ENCODE measurements at places on chromosomes 12 and 14.

- no peak for DNase-seq
Measured at GRCh38 chr12:85821759-85822158, 14.4 kb downstream of the RASSF9 start.

GRCh38 chr12:104906695-104907094 lies 51.4 kb downstream of the SLC41A2 start:
- DNase-seq, result no peak

DNA sequence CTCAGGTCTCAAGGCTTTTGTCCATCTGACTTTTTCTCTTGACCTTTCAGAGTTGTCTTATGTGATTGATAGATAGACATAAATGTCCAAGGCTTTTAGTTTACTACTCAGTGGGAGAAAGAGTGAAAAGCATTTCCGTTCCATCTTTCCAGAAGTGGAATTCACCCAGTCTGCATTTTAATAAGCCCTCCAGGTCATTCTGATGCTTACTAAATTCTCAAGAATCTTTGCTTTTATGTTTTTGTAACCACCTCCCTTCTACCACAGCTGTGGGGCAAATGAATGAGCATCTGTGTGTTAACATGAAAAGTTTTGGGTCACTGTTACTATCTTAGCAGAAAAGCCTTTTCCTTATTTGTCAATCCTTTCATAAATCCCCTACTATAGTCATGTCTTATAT lies 251.4 kb downstream of the LRIG3 start:
- DNase-seq, result no peak

GRCh38 chr12:94803939-94804338 lies 153.6 kb upstream of the TMCC3 start:
- no peak for DNase-seq

DNA sequence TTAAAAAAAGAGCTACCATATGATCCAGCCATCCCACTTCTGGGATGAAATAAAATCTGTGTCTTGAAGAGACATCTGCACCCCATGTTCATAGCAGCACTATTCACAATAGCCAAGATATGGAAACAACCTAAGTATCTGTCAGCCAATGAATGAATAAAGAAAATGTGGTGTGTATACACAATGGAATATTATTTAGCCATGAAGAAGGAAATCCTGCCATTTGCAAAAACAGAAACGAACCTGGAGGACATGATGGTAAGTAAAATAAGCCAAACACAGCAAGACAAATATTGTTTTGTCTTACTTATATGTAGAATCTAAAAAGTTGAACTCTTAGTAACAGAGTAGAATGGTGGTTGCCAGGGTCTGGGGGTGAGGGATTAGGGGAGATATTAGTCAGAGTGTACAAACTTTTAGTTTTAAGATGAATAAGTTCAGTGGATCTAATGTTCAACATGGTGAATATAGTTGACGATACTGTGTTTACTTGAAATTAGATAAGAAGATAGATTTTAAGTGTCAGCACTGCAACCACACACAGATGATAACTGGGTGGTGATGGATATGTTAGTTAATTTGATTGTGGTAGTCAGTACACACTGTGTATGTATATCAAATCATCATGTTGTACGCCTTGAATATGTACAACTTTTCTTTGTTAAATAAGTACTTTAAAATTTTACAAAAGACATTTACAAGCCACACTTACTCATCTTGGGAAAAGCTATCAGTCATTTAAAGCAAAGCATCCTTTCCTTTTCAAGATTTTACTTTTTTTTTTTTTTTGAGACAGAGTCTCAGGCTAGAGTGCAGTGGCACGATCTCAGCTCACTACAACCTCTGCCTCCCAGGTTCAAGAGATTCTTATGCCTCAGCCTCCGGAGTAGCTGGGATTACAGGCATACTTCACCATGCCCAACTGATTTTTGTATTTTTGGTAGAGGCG lies 89.9 kb downstream of the BICD1 start:
- DNase-seq, result no peak

- no peak for DNase-seq
Measured at GRCh38 chr12:49288412-49288853, 6.5 kb upstream of the PRPH start.

- no peak for DNase-seq
Measured at GRCh38 chr12:6923851-6924250, 3.9 kb upstream of the ATN1 start.

GRCh38 chr12:65642061-65642661 lies 182.1 kb upstream of the HMGA2 start:
- DNase-seq, result no peak

DNA sequence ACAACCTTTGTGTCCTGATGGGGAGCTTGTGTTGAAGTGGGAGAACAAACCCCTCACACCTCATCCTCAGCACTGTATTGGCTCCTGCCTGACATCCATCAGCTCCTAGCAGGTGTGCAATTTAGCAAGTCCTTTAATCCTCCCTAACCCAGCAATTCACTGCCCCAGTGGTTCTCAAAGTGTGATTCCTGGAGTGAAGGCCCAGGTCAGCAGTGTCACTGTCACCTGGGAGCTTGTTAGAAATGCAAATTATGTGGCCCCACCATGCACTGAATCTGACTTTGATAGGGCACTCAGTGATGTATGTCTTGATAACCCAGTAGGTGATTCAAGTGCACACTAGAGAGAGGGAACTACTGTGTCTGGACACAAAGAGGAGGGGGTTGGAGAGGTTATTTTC lies 133.6 kb downstream of the FGD4 start:
- no peak for DNase-seq

DNA sequence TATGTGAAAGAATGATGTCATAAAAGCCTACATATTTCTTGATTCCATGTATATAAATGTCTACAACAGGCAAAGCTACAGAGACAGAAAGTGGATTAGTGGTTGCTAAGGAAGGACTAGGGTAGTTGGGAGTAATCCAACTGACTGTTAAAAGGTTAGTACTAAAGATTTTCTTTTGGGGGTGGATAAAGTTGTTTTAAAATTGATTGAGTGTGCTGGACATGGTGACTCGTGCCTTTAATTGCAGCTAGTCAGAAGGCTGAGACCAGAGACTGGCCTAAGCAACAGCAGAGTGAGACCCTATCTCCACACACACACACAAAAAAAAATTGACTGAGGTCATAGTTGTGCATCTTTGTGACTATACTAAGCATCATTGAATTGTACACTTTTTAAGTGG lies 234.3 kb downstream of the C12orf50 start:
- DNase-seq, result no peak

GRCh38 chr14:77143071-77143470 lies 1.5 kb upstream of the ZDHHC22 start:
- DNase-seq, result no peak

GRCh38 chr14:77027538-77028383 lies 747 bp downstream of the IRF2BPL start:
- peak; percentile 98 for DNase-seq

Data from trophoblast cell (in vitro differentiated cells and primary cell).